ENCODE measurements at places on chromosomes 7 and 10.

DNA sequence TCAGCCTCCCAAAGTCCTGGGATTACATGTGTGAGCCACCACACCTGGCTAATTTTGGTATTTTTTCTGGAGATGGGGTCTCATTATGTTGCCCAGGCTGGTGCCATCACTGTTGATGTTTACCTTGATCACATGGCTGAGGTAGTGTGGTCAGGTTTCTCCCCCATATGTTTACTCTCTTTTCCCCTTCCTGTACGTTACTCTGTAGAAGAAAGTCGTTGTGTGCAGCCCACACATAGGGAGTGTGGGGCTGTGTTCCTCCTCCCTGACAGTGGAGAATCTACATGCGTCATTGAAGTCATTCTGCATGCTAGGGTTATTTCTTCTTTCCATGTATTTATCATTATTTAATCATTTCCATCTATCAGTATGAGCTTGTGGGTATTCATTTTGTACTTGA lies 16.3 kb upstream of the ORAI2 start:
- DNase-seq: no peak

DNA sequence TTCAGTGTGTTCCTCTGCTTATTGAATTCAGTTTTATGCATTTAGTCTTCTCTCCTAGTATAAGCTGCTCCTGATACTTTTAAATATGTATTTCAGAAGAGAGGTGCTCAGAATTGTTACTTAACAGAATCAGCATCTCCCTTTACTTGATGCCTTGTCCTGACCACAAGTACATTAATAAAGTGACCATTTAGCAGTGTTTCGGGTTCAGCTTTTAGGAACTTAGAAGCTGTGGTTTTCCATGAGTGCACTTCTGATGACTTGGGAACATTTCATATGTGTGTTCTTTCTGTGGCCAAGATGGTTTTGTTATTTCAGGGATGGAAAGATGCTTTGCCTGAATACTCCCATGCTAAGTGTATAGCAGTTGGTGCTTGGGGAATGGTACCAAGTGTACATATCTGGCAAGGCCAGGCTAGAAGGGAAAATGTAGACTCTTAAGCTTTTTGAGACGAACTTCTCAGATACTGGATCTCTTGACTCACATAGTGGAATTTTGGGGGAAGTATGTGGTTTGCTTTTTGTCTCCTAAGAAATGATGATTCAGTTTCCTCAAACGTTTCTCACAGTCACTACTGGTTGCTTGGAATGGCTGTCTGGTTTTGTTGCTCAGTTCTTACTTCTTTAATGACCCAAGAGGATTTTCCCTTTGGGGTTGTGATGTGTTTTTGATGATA lies 17.2 kb downstream of the SGPL1 start:
- no peak for DNase-seq

DNA sequence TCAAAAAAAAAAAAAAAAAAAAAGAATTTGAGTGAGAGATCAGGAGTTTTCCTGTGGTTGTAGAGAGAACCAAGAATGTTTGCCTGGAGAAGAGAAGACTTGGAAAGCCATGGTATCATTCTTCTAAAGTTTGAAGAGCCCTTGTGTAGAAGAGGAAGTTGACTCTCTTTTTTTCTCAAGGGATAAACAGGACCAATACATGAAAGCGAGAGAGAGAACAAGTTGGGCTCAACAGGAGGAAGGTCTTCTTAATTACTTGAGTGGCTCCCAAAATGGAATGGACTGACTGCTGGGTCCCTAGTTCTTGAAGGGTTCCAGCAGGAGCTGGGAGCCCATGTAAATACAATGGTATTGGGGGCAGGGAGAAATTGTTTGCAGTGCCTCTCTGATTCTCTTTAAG lies 173.3 kb upstream of the ADO start:
- DNase-seq: no peak

DNA sequence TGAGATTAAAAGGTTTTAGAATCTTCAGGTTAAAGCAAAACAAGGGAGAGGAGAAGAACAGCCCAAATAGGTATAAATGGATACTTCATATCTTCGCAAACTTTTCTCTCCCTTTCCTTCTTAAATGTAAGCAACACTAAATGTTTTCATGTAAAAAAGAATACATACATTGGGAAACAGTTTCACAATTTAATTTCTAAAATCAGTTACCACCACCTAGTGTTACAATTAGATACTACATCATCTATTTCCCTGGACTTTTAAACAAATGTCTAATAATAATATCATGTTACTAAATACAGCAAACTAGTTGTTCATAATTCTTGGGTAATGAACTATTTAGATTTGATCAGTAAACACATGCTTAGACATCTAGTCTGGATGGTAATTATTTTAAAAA lies 35.8 kb downstream of the MINDY3 start:
- DNase-seq: peak; percentile 12

- peak; percentile 14 for DNase-seq
Observed at GRCh38 chr10:77029777-77030717, 607.6 kb downstream of the KCNMA1 start.

DNA sequence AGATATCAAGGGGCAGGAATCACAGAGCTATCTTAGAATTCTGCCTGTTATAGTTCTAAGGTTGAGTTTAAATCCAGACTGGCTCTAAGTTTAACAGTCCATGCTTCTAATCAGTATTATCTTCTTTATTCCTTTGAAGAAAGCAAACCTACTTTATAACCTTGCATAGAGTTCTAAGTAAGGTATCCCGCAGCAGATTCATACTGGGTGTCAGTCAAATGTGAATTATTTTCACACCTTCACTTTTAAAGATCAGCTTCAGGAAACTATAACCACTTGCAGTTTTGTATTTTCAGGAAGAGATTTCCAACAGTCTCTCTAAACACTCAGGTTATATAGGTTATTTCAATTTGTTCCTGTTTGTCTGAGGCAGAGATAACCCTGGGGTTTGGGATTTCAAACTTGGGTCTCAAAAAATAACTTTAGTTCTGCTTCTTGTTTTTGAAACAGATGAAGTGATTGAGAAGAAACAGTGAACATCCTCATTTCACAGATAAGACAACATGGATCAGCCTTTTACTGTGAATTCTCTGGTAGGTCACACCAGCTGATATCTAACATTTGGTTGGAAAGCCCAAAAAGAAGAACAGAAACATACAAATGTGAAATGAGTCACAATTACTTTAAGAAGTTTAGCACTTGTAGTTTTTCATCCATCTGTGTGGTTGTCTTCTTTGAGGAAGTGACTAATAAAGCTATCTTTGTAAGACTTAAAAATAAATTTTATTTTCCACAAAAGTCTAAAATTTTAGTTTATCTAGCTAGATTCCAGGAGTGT lies 21.4 kb downstream of the STAMBPL1 start:
- DNase-seq: no peak

DNA sequence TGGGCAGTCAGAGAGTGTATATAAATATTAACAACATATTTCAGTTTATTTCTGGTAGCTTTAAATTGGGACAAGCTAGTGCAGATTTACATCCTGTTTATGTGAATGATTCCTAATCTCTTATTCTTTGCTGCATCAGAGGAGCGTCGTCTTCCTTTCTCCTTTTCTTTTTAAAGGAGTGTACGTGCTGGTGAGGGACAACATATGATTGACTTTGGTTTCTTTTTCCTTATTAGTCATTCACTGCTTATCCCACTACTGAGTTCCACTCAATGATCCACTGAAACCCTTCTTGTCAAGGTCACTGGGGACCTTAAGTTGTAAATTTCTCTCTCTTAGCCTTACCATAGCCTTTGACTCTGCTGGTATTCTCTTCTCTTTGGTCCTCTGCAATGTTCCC lies 116.3 kb downstream of the EXOC4 start:
- DNase-seq: no peak

DNA sequence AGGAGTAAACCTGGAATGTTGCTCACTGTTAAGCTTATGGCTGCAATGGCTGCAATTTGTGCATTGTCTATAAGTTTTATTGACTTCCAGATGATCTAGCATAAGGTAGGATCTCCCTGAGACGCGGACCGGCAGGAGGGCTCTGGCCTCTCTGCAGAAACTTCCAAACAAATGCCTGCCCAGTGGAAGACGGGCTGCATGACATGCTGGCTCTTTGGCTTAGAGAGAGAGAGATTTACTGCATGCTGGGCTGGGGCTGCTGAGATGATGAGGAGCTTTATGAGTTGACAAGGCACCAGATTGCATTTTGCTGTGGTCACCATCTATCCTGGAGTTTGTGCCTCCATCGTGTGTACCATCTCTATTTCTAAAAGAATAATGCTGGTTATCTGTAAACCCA lies 193.2 kb downstream of the GALNT17 start:
- no peak for DNase-seq

- DNase-seq: no peak
Observed at GRCh38 chr7:55498142-55498541, 74.2 kb downstream of the VOPP1 start.

GRCh38 chr10:5951721-5952407 lies 25.5 kb downstream of the IL15RA start:
- DNase-seq: no peak

GRCh38 chr10:17213646-17214349 lies 12.3 kb upstream of the TRDMT1 start:
- no peak for DNase-seq
